ENCODE measurements at places on chromosomes 1 and 21.

DNA sequence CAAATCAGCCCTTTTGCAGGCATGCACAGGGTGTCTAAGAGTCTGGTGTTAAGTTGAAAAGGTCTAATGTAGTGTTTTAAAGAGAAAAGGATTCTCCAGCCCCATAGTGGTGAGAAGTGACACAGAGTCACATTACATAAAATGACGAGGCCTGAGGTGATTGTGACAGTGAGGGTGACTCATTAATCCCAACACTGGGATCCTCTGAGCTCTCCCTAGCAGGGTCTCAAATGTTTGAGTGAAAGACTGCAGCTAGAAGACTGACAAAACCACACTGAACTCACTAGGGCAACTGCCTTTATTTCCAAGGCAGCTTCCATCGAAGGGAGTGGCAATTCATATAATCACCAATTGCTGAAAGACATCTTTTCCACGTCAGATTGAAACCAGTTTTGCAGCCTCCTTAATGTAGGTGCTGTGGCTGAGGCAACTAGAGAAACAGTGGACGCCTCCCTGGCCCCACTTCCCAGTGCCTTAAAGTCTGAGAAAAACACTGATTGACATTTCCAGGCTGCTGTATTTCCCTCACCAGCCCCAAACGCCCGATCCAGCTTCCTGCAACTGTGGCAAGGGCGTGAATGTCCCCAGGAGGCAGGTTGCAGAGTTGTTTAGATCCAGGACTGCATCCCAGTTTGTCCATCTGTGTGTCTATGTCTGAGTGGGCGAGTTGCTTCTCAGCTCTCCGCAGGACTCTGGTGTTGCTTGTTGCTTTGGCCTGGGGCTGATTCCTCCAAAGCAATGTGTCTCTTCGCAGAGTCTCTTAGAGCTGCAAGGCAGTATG lies 81.4 kb downstream of the RUNX1 start:
- peak; percentile 55 for DNase-seq

DNA sequence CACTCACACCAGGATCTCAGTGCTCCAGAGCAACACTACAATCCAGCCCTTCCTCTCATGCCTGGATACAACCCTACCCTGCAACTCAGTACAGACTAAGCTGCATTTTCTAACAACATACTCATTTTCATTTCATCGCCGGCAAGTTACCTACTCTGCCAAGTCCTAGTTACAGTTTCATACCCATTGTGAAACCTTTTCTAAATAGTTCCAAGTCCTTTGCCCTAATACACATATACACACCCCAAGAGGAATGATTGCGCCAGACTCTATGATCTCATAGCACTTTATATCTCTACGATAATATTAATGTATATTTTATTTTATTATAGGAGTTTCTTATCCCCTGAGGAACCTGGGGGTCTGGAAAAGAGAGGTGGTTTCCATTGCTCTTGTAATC lies 122.4 kb downstream of the LMX1A start:
- DNase-seq = no peak

GRCh38 chr1:183279835-183280234 lies 93.8 kb downstream of the LAMC2 start:
- no peak for DNase-seq

DNA sequence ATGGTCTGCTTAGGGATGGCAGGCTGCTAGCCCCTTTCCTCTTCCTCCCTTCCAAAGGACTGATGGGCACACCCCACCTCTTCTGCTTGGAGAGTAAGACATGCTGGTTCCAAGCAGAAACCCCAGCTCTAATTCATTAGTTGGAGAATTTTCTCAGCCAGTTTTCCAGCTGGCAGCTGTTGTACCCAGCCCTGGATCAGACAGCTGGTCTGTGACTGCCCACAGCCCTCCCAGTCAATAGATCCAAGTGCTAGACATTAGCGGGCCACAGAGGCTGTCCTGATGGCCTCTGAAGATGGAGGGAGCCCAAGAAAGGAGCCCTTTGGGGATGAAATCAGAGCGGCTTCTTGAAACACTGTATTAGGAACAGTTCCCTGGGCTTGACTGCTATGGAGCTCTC lies 35.8 kb downstream of the ACOT11 start:
- DNase-seq = no peak

DNA sequence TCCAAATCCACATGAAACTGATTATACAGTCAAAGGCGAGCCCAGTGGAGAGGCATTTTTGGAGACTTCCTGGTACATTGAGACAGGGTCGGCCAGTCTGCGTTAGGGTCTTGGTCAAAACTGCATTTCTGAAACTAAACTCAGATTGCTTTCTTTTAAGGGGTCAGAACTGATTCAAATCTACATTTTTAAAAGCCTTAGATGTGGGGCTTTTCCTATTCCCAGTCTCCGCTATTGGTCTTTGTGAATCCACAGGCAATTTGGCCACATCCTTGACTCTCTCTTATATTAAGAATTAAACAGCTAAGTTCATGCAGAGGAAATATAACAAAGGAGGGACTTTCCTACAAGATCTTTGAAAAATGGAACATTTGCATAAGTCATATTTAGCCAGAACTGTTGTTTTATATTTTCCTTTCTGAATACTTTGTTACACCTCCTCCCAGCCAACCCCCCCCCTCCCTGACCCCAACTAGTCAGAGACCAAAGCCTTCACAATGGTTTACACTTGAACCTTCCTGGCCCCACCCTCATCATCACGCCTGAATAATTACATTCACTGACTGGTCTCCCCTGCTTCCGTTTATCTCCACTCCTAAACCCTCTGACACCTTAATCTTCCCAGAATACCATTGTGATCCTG lies 30.9 kb downstream of the SELL start:
- no peak for DNase-seq

DNA sequence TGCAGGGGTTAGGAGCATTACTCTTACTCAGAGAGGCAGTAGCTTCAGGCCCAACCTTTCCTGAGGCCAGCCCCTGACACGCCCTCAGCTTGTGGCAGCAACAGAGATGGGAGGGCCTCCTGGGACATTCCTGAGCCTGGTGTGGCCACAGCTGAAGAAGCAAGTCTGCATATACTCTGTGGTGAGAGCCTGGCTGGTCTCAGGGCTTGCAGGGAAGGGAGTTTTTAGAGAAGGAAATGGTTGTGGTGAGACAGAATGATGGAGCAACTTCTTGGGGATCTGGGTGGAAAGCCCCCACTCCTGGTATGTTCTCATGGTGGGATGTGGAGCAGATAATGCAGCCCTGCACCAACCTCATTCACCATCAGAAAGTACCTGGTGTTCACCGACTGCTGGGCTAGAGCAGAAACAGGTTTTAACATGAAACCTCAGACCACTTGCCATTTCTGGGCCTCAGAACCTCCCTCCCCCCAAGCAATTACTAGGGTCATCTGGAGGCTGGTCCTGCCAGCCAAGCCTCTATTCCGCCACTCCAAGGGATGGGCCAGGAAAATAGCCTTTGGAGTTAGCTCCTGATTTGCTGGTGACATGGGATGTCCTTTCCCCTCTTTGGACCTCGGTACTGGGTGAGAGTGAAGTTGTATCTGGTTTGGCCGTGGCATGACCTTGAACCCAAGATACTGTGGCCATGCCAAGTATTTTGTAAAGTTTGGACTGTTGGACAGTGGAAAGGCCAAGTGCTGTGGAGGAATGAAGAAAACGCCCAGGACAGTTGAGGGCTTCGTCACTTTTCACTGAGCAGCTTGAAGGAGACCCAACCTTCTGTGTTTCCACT lies 28.1 kb upstream of the RNF19B start:
- DNase-seq = peak; percentile 66

DNA sequence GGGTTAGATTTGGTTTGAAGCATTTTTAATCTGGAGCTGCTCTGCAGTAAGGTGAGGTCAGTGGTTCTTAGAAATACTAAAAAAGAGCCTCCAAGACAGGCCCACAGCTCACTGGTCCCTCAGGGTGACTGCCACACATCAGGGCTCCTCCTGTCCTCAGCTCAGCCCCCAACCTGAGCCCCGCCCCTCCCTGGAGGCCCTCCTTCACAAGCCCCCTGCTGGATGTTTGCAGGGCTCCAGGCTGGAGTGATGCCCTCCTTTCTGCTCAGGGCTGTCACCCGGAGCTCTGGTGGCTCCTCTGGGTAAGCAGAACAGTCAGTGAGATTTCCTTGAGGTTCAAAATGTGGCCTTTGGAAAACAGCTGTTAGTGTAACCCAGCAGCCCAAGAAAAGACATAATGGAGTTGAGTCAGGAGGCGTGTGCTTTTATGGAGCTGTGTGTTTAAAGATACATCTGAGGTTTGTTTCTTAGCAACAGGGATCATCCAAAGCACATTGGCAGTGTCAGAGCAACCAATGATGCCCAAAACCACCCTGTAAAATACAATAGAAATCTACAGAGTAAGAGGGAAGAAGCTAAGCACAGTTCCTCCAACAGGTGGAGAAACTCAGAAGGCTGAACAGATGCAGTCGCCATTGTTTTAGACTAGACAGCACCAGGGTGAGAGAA lies 21.4 kb downstream of the STUM start:
- peak; percentile 41 for DNase-seq

DNA sequence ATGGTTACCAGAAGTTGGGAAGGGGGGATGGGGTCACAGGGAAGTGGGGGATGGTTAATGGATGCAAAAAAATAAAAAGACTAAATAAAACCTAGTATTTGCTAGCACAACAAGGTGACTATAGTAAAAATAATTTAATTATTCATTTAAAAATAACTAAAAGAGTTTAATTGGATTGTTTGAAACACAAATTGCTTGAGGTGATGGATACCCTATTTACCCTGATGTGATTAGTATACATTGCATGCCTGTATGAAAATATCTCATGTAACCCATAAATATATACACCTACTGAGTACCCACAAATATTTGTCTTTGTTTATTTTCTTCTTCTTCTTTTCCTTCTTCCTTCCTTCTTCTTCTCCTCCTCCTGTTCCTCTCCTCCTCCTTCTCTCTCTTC lies 57.8 kb upstream of the MACF1 start:
- DNase-seq = no peak

DNA sequence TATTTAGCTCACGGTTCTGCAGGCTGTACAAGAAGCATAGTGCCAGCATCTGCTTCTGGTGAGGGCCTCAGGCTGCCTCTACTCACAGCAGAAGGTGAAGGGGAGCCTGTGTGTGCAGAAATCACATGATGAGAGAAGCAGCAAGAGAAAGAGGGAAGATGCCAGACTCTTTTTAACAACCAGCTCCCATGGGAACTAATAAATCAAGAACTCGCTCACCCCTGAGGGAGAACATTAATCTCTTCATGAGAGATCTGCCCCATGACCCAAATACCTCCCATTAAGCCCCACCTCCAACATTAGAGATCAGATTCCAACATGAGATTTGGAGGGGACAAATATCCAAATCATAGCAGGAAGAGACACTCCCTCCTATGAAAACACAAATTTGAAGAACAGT lies 74.1 kb downstream of the OLFML2B start:
- no peak for DNase-seq

DNA sequence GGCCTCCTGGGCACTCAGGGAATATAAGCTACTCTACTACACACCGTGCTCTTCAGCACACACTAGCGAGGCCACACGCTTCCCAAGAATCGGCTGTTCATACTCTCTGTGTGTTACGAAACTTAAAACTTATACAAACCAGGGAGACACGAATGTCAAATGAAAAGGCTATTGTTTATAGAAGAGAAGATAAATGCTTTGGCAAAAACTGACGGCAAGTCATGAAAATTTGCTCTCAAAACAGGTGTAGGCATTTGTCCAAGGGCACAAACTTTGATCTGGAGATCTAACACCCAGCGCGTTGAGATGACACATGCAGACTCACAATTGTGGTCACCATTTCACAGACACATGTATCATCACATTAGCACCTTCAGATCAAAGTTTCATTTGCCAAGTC lies 46.1 kb downstream of the USP48 start:
- DNase-seq = no peak

DNA sequence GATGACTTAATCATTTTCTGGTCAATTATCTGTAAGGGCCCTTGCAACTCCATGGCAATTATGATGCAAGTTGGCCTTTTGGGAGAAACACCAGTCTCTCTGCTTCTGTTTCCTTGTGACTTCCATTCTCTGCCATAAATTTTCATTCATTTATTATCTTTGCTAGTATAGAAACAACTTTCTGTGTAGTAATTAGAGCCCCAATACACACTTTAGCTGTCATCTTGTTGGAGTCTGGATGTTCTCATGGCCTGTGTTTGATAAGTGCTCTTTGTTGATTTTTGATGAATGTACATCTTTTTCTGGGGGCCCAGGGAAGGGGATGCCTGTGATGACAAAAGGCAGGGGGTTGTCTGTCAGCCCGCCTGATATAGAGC lies 22.4 kb downstream of the PROX1 start:
- DNase-seq = no peak

GRCh38 chr1:242468784-242469183 lies 55.7 kb downstream of the PLD5 start:
- DNase-seq = no peak

DNA sequence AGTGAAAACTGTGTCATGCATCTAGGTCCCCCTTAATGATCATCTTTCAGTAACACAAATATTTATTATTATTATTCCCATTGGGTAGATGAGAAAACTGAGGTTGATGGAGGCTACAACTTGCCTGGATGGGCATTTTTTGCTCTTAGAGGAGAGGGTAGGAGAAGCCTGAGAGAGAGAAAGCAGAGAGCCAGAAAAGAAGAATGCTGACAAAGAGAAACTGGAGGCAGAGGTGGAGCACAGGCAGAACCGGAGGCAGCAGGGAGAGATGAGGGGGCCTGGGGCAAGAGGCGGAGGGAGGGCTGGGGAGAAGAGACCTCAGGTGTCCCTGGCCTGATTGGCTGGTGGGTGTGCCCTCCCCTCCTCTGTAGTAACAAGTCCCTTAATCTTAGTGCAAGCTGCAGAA lies 4.1 kb downstream of the BLACAT1 start:
- no peak for DNase-seq

GRCh38 chr1:234870020-234870981 lies 258.3 kb downstream of the TOMM20 start:
- DNase-seq = no peak

- DNase-seq = no peak
These were observed 84.3 kb upstream of the KLHDC7A start for GRCh38 chr1:18396247-18396980.

GRCh38 chr1:203120325-203121153 lies 7.0 kb upstream of the ADORA1 start:
- DNase-seq = no peak

- DNase-seq = no peak
These were observed 121.2 kb downstream of the ADGRL2 start for GRCh38 chr1:81921851-81922462.

- DNase-seq = no peak
These were observed 4.5 kb downstream of the OVAAL start for GRCh38 chr1:180563026-180563827.

GRCh38 chr1:65894738-65895605 lies 102.3 kb downstream of the PDE4B start:
- DNase-seq = no peak

Measured in activated T-cell treated with anti-CD3 and anti-CD28 coated beads, Interleukin-2, amount 50 U/mL, for 24 hours (primary cell).